Activated T-cell treated with anti-CD3 and anti-CD28 coated beads, Interleukin-2, amount 50 U/mL, for 24 hours (primary cell): ENCODE measurements at places on chromosomes 5 and 9.

- H3K4me3 ChIP-seq: peak overlapping the region; percentile 77
- peaks cover 40% of the 10 kb centered on the region for H3K27me3 ChIP-seq
- H3K36me3 ChIP-seq: no peaks in the 10 kb centered on the region
- DNase-seq: peak; percentile 32
- H3K27ac ChIP-seq: no peak overlapping the region
- H3K4me1 ChIP-seq: peaks cover 35% of the 10 kb centered on the region
Measured at GRCh38 chr5:132009706-132010405, 1.6 kb downstream of the ACSL6 start.

GRCh38 chr5:32827981-32828380 is 116.9 kb downstream of the NPR3 start:
- H3K4me1 ChIP-seq: no peaks in the 10 kb centered on the region
- H3K36me3 ChIP-seq: no peaks in the 10 kb centered on the region
- H3K27ac ChIP-seq: no peak overlapping the region

GRCh38 chr5:55037046-55037771 is 13.2 kb downstream of the GZMK start:
- peak; percentile 54 for DNase-seq
- H3K27me3 ChIP-seq: no peaks in the 10 kb centered on the region
- peaks cover 41% of the 10 kb centered on the region for H3K4me1 ChIP-seq
- H3K4me3 ChIP-seq: peak overlapping the region; percentile 39
- no peaks in the 10 kb centered on the region for H3K36me3 ChIP-seq

DNA sequence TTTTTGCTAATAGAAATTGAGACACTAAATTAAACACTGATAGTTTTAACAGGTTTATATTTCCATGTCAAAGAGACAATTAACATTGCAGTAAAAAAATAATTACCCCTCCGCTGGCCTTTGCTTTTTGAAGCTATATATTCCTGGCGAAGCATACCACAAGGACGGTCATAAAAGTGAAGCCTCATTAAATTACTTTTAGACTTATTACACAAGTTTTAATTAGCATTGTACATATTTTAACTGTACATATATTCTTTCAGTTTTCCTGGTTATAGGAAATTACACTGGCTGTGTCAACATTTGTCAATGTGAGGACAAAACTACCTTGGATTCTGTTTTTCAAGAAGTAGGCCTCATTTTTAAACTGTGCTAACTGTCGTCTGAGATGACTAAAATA is 1.2 kb downstream of the CDKN2A start:
- DNase-seq: no peak
- H3K4me1 ChIP-seq: peaks cover 21% of the 10 kb centered on the region
- peaks cover 2% of the 10 kb centered on the region for H3K36me3 ChIP-seq
- peak overlapping the region; percentile 88 for H3K4me3 ChIP-seq
